PC-9 (cell line): ENCODE measurements at places on chromosomes 7 and 10.

DNA sequence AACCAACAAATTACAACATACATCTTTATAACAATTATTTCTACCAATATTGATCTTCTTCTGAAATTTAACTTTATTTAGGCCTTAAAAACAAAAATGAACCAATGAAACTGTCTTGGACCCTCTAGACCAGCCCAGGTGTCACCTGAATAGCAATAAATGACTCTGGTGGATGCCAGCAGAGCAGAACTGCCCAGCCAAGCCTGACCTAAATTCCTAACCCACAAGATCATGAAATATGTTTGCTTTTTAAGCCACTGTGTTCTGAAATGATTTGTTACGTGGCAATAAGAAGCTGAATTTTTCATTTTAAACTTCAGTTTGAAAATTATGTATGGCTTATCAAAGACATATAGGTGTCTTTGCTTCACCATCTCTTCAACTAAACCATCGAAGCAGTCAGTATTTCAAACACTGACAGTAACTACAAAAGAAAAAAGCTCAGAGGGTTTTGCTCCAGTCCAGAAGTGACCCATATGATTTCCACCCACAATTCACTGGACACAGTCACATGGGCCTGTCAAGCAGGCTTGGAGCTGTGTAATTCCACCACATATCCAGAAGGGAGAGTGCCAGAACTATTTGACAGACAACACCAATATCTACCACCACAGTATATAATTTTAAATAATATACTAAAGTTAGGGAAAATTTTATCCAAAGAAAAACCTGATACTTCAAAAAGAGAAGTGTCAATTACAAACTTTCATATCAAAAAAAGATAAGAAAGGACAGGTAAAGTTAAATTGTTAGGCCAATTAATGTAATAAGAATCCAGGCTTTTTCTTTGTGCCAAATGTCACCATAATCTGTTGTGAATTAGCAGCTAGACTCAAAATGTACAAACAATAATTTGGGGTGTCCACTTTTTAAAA is 94.5 kb downstream of the KMT2C start:
- peak; percentile 21 for DNase-seq

GRCh38 chr7:25732766-25733217 is 419.2 kb upstream of the NFE2L3 start:
- no peak for DNase-seq

GRCh38 chr7:28165961-28166955 is 14.3 kb downstream of the JAZF1 start:
- peak; percentile 62 for DNase-seq

- DNase-seq, result peak; percentile 71
Observed at GRCh38 chr10:132248455-132249225, 59.1 kb downstream of the STK32C start.

DNA sequence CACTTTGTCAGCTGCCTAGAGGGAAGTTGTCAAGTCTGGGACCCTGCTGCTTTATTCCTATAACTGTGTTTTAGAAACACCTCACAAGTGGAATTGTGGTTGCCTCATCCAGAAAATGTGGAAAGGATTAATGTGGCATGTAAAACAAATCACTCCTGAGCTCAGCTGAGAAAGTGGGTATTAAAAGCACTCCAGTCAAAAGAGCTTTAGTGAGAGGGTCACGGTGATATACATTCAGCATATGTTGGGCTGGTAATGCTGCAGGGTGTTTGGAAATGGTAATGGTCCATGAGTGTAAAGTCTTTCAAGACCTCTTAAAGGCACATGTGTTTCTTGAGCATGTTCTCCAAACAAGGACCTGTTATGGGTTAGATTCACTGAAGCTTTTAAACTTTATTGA is 318.2 kb upstream of the MEOX2 start:
- DNase-seq, result no peak

- DNase-seq, result no peak
Observed at GRCh38 chr10:37747081-37747480, 110.3 kb downstream of the ZNF248 start.
